ENCODE measurements at places on chromosomes 6 and 20.

- DNase-seq = no peak
Observed at GRCh38 chr6:53300656-53301551, 47.8 kb downstream of the ELOVL5 start.

DNA sequence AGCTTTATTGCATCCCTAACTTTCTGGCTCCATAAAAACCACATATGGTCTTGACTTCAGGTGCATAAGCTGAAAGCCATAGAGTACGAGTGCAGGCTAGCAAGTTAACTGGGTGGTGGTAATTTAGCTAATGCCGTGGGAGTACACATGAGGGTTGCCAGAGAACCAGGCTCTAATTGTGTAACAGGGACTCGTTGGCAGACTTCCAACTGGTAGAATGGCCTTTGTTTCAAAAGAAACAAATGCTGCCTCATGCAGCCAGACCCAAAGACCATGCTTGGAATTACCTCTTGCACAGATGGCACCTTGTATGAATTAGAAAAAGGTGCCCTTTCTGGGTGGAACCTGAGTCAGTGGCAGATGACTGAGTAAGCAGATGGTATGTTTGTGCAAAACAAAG lies 73.2 kb downstream of the LY86 start:
- DNase-seq = no peak

DNA sequence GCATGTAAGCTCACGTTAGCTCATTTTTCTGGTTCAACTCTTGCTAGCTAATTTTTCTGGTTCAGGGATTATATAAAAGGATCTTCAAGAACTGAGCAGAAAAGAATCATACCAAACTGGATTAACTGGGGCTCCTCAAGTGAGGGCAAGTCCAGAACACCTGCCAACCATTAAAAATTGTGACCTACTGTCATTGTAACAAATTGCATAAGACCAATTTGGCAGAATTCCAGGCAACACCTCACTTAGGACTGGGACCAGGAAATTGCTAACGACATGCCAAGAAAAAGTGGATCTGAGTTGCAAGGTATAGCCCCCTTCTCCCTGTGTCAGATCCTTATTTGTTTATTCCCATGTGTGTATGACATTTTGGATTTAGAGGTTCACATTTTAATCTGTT lies 216.6 kb downstream of the HIVEP2 start:
- DNase-seq = no peak

DNA sequence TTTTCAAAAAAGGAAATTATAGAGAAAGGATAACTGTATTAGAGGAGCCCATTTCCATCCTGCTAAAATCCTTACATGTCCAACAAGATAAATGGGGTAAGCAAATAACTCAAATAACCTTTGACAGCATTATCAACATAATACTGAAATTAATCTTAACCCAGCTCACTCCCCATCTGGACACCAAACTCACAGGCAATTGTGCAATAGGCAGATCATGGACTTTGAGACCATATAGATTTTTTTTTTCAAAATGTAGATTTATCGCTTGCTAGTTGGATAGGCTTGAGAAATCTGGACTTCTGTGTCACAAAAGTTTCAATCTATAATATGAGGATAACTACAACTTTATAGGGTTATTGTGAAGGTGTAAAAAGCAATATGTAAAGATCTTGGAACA lies 134.4 kb upstream of the ASCC3 start:
- DNase-seq = no peak

- DNase-seq = no peak
Observed at GRCh38 chr6:35552285-35552917, 39.7 kb upstream of the TULP1 start.

GRCh38 chr20:6341491-6341890 lies 218.7 kb upstream of the FERMT1 start:
- no peak for DNase-seq

DNA sequence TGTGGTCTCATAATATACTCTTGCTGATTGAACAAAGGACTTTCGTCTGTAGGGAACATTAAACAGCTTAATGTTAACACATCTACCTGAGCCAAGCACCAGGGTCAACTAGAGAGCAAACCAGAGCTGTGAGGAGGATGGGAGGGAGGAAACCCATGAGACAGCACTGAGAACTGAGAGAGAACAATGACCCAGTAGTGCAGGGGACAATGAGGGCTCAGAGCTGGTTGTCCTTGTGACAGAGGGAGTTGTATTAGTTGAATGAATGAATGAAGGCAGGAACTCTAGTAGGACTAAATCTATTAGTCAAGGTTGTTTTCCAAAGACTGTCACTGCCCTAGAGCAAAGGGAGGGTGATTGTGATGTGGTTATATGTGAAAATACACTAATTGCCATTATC lies 28.2 kb upstream of the GSTA4 start:
- DNase-seq = no peak

DNA sequence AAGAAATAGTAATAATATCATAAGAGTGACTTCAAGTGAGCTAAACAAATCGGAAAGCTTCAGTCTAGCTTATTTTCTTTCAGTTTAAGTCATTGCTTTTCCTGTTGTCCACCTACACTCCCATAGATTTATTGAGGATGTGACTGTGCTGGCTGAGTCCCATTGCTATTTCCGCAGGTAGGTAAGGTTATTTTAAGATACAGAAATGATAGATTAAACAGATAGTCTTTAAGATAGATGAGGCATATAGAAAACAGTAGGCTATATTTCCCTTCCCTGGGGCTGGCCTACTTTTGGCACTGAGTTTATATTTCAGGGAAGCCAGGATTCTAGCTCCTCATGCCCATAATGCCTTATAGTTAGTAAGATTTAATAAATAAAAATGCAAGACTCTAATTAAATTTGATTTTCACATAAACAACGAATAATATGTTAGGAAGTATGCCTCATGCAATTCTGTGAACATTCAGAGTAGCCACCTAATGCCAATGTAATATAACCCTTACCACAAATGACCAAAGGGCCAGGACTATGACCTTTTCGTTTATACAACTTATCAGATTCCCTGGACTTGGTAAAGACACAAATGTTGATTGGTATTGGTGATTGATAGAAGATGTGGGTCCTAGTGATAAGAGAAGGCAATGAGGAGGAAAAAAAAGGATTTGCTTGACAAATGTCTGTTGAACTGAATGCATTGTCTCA lies 1079.3 kb downstream of the EPHA7 start:
- DNase-seq = no peak

DNA sequence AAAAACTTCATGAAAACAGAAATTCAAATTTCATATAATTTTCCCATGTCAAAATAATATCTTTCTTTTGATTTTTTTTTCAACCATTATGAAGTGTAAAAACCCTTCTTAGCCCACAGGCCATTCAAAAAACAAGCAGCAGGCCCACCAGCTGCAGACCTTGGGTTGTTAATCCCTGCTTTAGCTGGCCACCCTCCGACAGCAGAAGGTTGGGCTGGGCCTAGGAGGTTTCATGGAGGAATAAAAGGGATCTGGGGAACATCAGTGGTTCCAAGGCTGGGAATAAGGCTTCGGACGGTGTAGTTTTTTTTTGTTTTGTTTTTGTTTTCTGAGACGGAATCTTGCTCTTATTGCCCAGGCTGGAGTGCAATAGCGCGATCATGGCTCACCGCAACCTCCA lies 3.6 kb upstream of the HSP90AB1 start:
- DNase-seq = no peak
